Pulmonary artery endothelial cell (primary cell): ENCODE measurements at places on chromosomes 4 and X.

- DNase-seq: no peak
These were observed 607.2 kb upstream of the NDST4 start for GRCh38 chr4:115720611-115721010.

DNA sequence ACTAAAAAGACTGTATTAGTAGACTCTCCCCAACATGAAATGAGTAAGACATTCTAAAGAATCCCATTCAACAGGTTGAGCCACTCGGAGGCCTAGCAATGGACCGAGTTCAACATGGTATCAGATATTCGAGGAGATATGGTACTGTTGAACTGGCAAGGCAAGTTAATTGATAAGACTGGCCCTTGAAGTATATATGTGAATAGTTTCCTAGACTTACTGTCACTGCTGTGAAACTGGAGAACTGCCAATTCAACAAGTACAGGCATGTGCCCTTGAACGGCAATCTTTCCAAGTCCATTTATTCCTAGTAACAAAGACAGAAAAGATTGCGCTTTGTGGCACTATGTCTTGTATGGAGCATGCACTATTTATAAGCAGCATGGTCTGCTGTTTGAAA lies 24.4 kb downstream of the FAT1 start:
- DNase-seq: no peak

GRCh38 chr4:109978704-109979454 lies 66.2 kb downstream of the EGF start:
- no peak for DNase-seq

- no peak for DNase-seq
These were observed 302.7 kb downstream of the PACRGL start for GRCh38 chr4:21002976-21003375.

- DNase-seq: no peak
These were observed 157.6 kb downstream of the TENM3 start for GRCh38 chr4:182400790-182401189.

DNA sequence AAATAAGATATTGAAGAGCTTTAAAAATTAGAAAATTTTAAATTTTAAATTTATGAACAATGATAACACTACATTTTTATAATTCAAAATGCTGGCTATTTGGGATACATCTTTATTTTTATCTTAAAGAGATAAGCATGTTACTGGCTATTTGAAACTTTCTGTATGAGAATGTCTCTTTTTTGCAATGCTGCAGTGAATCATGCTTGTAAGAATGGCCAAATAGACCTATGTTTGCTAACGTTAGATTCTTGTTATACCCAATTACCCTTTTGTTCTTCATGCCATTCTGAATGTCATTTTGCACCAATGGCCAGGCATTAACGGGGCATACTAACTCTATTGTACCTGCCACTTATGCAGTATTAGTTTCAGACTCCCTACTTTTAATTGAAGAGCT lies 49.5 kb downstream of the SLIT2 start:
- DNase-seq: no peak

- peak; percentile 33 for DNase-seq
These were observed 609 bp upstream of the SLC25A6 start for GRCh38 chrX:1392376-1393068.

- peak; percentile 60 for DNase-seq
These were observed 33.2 kb upstream of the SLC9A7 start for GRCh38 chrX:46791927-46792809.

- DNase-seq: no peak
These were observed 26.4 kb downstream of the TRMT44 start for GRCh38 chr4:8467016-8467415.

DNA sequence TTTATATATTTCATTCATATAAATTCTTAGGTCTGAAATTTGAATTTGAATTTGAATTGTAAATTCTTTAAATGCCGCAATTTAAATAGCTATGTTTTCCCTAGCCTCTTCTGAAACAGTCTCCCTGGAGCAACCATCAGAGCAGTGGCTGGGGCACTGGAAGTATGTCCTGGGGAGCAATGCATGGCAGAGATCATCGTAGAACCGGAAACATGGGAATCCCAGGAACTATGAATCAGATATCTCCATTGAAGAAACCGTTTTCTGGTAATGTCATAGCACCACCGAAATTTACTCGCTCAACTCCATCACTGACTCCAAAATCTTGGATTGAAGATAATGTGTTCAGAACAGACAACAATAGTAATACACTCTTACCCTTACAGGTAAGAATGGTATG lies 4.9 kb downstream of the CPEB2 start:
- DNase-seq: no peak

GRCh38 chr4:78803983-78804382 lies 27.8 kb downstream of the BMP2K start:
- DNase-seq: no peak

DNA sequence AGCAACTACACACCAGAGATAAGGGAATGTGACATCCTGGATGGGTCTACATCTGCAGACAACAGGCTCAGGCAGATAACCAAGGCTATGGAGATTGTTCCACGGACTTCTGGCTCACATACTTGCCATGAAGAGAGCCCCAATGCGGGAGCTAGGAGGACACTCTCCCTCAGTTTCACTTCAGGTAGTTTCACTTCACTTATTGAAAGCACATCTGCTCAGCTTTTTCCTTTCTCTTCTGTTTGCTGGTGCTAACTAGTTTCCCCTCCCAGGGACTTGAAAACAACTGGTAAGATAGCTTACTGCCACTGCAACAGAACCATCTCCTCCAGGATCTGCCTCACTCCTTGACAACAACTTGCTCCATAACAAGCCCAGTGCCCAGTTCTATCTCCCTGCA lies 1.4 kb upstream of the CT47C1 start:
- no peak for DNase-seq
